ENCODE measurements at places on chromosomes 11 and 22.

- no peak for DNase-seq
Observed at GRCh38 chr11:77611921-77612320, 22.2 kb downstream of the AQP11 start.

DNA sequence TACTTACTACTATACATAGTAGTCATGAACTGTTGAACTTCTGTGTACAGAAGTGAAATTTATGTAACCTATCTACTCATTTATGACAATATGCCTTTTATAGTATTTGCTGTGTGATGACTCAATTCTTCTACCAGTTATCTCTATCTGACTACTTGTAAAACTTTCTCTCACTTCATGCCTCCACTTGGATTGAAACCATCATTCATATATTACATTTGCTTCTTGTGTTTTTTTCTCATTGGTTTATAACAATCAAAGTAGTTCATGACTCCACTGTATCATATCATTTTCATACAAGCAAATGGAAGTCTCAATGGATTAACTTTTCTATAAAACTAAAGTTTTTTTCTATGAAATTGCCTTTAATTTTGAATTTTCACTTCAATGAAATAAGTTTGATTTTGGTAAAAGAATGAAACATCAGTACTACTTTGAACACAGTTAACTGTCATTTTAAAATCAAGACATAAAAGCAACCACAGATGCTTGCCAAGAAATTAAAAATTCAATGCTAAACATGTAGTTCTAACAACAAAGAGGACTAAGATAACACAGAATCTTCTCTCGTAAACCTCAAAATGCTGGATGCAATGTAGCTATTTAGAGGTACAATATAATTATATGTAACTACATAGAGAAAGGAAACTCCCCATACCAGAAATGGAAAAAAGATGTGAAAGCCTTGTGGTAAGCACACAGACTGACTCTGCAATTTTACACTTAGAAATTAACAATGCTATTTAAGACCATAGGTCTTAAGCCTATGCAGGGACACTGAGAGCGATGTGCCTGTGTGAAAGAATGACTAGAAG is 27.6 kb upstream of the EXPH5 start:
- no peak for DNase-seq

DNA sequence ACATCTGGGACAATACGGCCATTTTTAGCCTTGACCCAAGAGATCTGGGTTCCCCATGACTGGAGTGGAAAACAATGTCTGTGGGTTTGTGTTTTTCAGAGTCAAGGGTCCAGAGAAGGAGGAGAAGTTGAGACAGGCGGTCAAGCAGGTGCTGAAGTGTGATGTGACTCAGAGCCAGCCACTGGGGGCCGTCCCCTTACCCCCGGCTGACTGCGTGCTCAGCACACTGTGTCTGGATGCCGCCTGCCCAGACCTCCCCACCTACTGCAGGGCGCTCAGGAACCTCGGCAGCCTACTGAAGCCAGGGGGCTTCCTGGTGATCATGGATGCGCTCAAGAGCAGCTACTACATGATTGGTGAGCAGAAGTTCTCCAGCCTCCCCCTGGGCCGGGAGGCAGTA is 15.7 kb downstream of the NNMT start:
- DNase-seq, result no peak

DNA sequence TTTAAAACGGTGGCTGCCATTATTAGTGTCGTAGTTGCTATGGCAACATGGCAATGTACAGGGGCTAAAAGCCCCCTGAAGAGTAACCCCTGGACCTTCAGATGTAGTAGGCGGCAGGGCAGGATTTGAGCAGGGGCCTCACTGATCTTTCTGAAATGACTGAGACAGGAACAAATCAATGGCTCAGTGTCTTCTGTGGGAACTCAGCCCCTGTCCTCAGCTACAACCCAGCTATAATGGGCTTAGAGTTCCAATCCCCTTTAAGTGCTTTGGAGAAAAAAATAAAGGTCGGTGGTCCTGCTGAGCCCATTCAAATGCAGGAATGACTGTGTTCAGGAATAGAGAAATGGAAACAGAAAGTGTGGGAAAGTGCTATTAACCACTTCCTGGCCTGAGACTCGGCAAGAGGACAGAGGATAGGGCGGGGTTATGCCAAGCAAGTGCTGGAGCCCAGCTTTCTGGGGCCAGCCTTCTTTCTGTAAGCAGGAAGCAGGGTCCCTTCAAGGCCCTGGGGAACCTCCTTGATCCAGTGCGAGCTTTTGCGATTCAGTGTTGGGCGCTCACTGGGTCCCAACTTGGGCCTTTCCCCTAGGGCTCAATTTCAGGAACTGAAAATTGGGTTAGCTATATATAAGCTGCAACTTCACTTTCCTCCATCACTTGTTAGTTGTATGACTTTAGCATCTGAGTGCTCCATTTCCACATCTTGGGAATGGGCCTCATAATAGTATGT is 6.1 kb upstream of the CD82 start:
- DNase-seq, result no peak

DNA sequence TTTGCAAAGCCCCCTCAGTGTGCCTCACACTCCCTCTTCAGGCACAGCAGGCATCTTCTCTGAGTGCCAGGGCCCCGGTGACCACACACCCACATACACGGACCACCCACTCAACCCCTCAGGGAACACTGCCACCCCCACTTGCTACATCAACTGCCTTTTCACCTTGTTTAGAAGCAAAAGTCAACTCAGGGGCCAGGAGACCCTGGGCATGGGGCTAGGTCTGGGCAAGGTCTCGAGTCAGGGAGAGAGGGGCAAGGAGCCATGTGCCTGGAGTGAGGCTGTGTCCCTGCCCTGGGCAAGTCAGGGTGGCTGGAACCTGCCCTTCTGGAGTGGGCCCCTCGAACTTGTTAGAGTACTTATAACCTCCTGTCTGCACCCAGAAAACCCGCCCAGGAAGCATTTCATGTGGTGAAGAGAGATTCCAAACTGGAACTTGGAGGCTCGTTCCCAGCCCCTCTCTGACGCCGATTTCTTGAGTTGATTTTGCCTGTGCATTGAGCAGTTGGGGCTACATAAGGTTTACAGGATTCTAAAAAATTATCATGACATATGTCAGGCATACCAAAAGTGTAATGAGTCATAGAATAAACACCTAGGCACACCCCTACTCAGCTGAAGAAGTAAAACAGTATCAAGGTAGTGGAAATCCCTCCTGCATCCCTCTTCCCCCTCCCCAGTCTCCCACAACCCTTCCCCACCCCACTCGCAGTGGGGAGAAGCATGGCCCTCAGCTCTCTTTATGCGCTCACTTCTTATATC is 74.3 kb downstream of the MYEOV start:
- no peak for DNase-seq

DNA sequence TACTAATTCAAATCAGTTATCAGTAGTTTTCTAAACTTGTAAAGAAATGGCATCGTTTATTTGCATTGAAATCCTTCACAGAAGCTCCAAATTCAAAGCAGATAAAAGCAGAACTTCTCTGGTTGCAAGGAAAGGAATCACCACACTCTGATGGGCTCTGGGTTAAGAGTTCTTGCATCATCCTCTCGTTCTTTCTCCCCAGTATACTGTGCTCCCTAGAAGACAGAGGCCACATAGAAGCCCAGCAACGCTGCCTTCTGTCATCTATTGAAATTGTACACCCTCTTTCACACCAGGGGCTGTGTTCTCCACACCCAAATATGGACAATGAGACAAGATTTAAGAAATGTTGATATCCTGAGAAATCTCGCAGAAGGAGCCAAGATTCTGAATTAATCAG is 29.3 kb downstream of the FAT3 start:
- DNase-seq, result no peak

DNA sequence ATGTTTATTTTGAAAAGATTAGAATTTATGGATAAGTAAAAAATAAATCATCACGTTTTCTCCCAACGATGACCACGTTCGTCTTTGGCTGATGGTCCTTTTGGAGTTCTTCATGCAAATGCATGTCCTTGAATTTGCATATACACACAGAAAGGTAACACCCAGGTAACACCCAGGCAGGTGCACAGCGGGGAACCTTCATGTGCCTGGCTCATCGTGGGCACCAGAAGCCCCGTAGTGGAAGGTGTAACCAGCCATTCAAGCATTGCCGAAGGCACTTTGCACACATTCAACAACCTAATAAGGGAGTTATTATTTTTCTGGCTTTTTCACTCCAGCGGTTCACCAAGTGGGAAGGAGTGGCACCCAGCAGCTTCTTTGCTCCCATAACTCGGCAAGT is 404.6 kb downstream of the TBC1D22A start:
- no peak for DNase-seq

DNA sequence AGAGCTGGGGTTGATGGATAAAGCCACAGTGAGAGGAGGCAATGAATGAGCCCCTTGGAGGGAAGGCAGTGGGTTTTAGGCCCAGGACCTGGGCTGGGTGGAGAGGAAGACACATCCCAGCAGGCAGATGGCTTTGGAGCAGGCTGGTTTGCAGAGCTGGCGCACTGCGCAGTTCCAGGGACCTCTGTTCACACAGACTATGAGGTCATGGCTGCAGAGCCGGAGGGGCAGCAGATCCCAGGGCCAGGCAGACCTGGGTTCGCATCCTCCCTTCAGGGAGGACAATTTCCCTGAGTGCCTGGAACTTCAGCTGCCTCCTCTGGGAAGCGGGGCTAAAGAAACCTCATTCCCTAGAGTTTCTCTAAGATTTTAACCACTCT is 28.2 kb upstream of the DGKZ start:
- no peak for DNase-seq

DNA sequence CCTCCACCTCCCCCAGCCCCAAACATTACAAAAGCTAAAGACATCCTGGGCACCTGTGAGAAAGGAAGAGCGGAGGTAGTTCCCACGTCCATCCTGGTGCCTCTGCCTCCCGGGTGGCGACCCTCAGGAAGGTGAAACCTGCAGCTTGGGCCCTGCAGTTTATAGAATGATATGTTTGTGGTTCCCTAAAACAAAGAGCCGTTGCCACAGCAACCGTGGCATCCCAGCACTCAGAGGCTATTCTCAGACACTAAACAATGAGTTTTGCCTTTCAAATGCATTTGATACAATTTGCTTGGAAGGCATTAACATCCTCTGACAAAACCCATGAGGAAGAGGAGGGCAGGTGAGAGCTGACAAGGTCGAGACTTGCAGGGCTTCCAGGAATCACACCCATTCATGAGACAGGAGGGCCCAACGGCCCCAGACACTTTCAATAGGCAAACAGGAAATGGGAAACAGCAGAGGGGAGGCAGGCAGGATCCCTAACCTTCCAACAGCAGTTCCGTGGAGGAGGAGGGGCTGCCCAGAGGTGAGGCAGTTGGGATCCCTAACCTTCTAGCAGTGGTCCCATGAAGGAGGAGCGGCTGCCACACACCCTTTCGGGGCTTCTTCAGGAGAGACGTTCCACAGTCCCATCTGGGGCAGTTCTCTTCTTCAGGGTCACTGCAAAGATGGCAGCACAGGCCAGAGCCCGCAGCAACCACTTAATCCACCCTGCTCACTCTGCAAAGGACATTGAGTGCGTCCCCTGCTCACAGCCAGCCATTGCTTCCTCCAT is 379.2 kb downstream of the SHANK2 start:
- DNase-seq, result no peak

- DNase-seq, result no peak
Observed at GRCh38 chr11:7020183-7020917, at the start of the genes NLRP14 and ZNF214. NLRP14 (plus strand) TSS chr11:7020479; CDS start chr11:7038587, 18,108 bp downstream. ZNF214 (minus strand) TSS chr11:7020346; CDS start chr11:7002835, 17,511 bp downstream.

GRCh38 chr22:28927630-28928029 is 44.3 kb downstream of the ZNRF3 start:
- DNase-seq, result no peak

DNA sequence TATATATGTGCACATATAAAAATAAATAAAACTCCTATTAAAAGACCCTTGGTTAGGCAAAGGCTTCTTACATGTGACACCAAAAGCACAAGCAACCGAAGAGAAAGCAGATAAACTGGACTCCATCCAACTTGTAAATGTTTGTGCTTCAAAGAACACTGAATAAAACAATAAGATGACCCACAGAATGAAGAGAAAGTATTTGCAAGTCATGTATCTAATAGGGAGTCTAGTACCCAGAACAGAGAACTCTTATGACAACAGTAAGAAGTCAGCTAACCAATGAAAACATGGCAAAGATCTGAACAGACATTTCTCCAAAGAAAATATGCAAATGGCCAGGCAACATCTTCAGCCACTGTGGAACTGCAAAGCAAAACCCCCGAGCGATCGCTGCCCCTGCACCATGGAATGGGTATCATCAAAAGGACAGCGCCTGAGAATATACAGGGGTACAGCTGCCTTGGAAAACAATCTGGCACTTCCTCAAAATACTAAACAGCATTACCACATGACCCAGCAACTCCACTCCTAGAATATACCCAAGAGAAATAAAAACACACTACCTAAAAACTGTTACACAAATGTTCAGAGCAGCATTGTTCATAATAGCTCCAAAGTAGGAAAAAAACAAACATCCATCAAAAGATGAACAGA is 17.2 kb downstream of the BRD1 start:
- no peak for DNase-seq

DNA sequence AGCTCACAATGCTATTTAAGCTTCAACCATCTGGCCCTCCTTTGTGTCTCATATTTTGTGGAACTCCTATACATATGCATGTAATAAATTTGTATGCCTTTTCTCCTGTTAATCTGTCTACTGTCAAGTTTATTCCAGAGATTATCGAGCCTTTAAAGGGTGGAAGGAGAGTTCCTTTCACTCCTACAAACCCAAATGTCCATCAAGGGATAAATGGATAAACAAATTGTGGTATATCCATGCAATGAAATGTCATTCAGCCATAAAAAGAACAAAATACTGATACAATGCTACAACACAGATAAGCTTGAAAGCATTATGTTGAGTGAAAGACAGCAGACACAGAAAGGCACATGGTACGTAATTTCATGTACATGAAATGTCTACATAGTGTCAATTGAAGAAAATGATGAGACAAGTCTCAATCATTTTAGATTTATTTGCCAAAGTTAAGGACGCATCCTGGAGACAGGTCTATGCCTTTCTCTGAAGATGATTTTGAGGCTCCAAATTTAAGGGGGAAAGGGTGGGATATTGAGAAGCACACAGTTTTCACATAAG is 17.7 kb upstream of the FEZ1 start:
- DNase-seq, result no peak

DNA sequence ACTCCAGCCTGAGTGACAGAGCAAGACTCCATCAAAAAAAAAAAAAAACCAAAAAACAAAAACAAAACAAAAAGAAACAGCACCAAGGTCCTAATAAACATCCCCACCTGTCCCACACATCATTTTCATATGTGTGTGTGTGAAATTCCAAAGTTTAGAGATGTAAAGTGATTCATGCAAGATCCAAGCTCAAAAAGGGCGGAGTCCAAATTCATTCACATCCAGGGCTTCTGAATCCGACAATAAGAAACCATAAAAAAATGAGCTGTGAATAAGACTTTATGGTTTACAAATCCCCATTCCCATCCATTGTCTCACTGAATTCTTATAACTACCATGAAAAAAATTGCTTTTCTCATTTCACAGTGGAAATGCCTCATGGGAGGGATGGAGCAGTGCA is 30.9 kb upstream of the IGSF22 start:
- no peak for DNase-seq

DNA sequence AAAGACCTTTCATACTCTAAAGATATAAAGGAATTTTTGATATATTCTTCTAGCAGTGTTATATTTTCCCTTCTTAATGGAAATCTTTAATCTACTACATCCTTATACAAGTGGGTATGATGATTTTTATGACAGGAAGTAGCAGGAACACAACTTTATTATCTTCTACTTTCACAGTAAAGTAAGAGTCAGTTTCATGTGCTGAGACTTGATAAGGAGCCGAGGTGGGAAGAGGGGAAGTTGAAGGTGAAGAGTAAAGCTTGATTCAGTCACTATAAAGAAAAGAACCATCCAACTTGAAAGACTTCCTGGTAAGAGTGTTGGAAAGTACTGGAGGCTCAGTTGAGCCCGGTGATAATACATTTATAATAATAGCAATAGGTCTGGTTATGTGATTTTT is 82.1 kb upstream of the PTH start:
- no peak for DNase-seq

Measured in stimulated activated CD4-positive, alpha-beta T cell treated with anti-CD3 and anti-CD28 coated beads, Interleukin-1b, Interleukin-23, amount 100 ng/mL, for 1 hour (primary cell).